Fibroblast of mammary gland (primary cell): ENCODE measurements at places on chromosomes 2 and 18.

DNA sequence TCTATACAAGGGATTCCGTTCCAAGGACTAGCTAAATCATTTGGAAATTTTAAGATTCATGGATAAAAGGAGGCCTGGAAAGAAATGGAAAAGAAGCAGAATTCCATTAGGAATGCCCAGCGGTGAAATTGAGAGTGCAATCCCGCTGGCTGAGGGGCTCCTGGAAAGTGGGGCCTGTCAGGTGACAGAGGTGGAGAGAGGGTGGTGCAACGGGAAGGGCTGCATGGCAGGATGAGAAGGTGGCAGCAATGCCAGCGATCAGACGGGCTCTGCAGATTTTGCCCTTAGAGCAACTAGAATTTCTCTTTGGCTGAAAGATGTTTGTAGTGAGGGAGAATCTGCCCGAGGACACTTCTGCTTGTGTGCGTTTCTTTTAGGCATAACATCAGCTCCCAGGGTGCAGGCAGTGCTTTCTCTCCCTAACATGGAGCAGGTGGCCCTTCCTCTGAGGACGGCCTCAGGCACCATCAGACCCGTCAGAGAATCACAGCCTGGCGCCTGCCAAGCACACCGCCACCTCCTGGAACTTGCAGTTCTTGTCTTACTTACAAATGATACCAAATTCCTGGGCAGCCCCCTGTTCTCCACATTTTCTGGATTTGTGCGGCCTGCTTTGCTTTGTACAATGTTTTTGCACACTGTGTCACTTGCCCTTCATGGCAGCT is 261.6 kb downstream of the NDUFA10 start:
- no peak for DNase-seq

- no peak for DNase-seq
Observed at GRCh38 chr2:46547223-46548102, 68.1 kb downstream of the TMEM247 start.

DNA sequence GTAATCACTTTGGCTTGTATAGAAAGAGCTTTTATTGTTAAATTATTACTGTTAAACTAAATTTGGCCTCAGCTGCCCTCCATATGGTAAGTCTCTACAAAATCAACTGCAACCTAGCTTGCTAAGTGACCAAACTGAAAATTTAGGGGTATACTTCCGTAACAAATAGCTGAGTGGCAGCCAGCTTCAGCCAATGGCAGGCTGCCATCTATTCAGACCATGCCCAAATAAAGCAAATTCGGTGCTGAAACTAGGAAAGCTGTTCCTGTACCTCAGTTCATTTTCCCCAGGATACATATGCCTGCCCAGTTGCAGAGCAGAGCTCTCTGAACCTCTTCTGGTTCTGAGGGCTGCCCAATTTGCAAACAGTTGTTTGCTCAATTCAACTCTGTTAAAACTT is 94.8 kb downstream of the EML6 start:
- DNase-seq, result no peak

DNA sequence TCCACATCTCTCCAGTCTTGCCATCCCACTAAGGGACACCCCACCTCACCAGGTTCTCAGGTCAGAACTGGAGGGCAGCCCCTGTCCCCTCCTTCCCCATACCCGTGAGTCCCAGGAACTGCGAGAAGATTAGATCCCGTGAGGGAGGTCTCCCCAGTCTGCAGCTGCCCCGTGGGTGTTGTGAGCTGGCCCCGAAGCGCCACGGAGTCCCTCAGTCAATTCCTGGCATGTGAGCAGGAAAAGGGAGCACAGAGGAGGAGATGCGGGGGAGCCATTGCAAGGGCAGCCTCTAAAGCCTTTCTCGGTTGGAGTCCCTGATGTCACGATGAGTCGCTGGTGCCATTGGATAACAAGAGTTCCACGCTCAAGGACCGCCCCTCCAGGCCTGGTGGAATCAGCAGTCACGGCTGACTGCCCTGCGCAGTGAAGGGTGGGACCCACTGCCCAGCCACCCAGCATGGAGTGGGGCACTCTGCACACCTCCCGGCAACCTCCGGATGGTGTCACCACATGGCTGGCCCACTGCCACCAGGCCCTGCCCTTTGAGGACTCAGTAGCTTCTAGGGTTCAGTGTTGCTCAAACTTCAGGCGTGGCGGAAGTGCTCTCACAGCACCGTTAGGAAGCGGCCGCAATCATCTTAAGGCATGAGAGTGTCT is 434.9 kb upstream of the MYT1L start:
- DNase-seq, result no peak

DNA sequence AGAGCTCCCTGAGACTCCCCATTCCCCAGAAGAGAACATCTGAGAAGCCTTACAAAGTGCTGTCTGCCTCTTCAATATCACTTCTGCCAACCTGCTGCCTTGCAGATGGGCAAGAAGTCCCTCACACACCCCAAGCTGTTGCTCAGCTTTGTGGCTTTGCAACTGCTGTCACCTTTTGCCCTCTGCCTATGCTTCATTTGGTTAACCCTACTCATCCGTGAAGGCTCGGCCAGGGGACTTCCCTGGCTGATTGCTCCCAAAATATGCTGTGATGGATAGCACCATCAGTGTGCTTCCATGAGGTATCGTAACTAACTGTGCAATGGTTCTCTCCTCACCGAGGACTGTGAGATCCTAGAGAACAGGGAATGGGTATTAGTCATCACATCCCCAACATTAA is 88.9 kb upstream of the CYP1B1 start:
- no peak for DNase-seq

GRCh38 chr18:45916302-45916701 is 50.8 kb downstream of the EPG5 start:
- no peak for DNase-seq

GRCh38 chr2:170886386-170886785 is 42.7 kb upstream of the GORASP2 start:
- peak; percentile 42 for DNase-seq

DNA sequence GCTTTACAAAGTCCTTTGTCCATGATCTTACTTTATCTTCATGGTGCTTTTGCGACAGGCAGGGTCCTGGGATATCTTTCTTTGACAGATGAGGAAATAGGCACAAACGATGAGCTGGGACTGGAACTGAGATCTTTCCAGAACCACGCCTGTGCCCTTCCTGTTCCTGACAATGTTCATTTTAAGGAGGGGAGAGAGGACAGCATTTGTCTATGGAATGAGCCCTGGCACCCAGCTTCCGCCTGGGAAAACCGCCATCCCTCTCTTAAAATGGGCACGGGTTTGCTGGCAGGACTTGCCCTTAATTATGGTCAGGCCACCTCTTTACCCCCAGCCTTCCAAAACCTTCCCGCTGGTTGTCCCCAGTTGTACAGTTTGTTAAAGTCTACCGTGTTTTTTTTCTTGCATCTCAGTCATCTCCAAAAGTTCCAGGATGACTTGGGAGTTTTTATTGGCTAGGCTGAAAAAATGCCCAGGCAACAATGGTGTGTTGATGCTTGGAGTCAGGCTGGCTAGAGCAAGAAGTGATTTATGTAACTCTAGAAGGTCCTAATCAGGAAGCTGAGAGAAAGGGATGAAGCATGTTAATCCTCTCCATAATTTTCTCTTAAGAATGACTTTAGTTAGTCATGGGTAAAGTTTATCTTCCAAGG is 264.9 kb upstream of the EPAS1 start:
- DNase-seq, result no peak
